ENCODE measurements at places on chromosomes 13 and 19.

GRCh38 chr19:29062475-29063435 is 150.2 kb downstream of the UQCRFS1 start:
- DNase-seq: no peak

DNA sequence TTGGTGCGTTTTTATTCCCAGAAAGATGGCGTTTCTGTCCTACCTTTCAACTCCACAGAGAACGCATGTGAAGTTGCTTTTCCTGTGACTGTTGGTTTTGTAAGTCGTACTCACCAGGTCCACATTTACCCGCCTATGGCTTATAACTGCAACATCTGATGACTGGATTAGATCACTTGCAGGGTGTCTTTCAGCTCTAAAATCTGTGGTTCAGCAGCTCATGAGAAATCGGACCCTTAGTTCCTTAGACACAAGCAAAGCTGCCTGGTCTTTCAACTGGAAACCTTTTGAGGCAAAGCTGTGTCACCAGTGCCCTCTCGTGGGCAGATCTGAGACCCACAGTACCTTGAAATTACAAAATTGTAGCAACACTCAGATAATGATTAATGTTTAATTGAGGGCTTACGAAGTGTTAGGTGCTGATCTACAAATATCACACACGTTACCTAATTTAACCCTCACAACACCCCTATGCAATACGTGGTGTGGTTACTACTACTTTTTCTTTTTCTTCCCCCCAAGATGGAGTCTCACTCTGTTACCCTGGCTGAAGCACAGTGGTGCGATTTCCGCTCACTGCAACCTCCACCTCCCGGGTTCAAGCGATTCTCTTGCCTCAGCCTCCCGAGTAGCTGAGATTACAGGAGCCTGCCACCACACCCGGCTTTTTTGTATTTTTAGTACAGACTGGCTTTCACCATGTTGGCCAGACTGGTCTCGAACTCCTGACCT is 65.4 kb downstream of the RUBCNL start:
- DNase-seq: peak; percentile 57

DNA sequence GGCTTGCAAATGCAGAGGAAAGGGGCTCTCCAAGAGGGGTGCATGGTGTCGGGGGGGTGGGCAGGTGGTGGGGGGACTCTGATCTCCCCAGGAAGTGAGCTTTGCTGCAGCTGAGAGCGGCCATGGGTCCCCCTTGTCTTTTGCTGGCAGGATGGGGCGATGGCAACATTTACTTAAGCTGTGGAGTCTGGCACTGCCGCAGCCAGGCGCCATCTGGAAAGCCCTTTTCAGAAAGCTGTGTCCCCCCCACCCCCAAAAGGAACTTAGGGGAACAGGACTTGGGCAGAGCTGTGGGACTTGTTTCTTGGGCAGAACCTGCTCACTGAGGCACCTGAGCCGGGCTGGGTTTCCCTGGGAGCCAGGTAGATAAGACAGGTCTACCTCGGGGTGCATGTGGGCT is 80.7 kb downstream of the ZNF536 start:
- DNase-seq: no peak

DNA sequence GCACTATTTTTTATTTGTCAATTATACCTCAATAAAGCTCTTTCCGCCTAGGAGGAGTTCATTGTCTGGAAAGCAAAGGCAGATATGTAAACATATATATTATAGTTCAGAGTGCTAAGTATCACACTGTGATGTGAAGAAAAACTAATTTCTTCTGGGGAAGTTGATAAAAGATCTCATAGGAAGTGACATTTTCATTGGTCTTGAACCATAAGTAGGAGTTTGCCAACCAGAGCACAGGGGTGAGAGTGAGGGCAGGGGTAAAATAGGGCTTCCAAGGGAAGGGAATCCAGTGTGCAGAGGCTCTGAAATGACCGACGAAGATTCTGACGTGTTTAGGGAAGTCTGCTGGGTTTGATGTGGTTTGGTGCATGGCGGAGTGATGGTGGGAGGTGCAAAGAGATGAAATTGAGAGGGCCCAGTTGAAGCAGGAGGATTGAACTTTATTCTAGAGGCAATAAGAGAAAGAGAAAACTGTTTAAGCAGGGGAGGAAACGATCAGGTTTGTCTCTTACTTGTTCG is 780 bp upstream of the GTF2F2 start:
- peak; percentile 45 for DNase-seq

GRCh38 chr19:56974556-56975207 is 134.2 kb upstream of the PEG3 start:
- DNase-seq: no peak

DNA sequence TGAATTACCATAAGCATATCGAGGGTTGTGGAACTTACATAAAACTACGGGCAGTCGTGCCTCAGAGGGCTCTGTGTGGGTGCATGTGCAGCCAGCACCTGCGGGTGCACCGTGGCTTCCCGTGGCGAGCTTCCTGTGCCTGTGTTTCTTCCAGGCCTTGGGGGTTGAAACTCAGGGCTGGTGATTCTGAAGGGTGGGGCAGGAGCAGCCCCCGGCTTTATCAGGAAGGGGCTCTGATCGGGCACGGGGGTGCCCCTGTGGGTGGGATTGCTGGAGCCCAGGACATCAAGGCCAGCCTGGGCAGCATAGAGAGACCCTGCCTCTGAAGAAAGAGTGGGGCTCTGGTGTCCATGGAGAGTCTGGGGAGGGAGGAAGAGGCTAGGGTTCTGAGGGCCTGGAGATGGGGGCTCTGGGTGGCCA is 11.1 kb downstream of the ATP4B start:
- no peak for DNase-seq

GRCh38 chr13:53012707-53013106 is 15.9 kb upstream of the OLFM4 start:
- no peak for DNase-seq

DNA sequence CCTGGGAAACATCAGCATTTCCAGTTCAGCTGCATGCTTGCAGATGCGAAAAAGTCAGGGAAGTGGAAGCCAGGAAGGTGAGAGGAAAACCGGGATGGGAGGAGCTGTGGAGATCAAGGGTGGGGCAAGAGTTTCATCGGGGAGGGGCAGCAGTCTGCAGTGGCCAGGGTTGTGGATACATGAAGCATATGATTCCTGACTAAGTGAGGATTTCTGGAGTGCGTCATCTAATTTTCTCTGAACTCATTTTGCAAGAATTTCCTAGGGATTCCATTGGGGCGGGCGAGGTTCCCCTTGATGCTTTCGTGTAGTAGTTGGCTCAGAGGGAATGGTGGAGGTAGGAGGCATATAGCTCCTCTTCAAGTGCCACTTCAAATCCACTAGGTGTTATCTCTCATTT is 344.1 kb upstream of the TMTC4 start:
- no peak for DNase-seq

GRCh38 chr19:10760273-10760944 is 42.5 kb downstream of the DNM2 start:
- peak; percentile 20 for DNase-seq

- DNase-seq: no peak
Measured at GRCh38 chr13:71864094-71864985, 2.7 kb downstream of the DACH1 start.

- DNase-seq: no peak
Measured at GRCh38 chr13:96992633-96993032, 1.6 kb downstream of the OXGR1 start.

GRCh38 chr13:46297361-46297811 is 85.7 kb downstream of the LRRC63 start:
- no peak for DNase-seq

- DNase-seq: no peak
Measured at GRCh38 chr19:1373042-1373533, 10.6 kb upstream of the NDUFS7 start.

GRCh38 chr19:54433697-54434096 is 15.3 kb upstream of the LENG8 start:
- DNase-seq: no peak

GRCh38 chr19:13163609-13164342 is 13.6 kb downstream of the IER2 start:
- no peak for DNase-seq

- DNase-seq: no peak
Measured at GRCh38 chr13:99737481-99738245, 233.9 kb downstream of the ZIC5 start.

- no peak for DNase-seq
Measured at GRCh38 chr13:25881971-25882451, 169.8 kb downstream of the SHISA2 start.

DNA sequence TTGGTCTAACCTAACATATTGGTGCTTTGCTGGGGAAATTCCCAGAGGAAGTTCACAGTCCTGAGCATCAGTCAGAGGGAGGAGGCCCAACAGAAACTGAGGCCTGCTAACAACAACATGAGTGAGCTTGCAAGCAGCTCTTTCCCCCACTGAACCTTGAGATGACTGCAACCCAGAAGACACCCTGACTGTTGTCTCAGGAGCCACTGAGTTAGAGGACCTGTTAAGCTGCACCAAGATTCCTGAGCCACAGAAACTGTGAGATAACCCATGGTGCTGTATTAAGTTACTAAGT is 193.2 kb upstream of the UBL3 start:
- DNase-seq: no peak

GRCh38 chr19:17488593-17489391 is 18.5 kb downstream of the SLC27A1 start:
- DNase-seq: peak; percentile 60

DNA sequence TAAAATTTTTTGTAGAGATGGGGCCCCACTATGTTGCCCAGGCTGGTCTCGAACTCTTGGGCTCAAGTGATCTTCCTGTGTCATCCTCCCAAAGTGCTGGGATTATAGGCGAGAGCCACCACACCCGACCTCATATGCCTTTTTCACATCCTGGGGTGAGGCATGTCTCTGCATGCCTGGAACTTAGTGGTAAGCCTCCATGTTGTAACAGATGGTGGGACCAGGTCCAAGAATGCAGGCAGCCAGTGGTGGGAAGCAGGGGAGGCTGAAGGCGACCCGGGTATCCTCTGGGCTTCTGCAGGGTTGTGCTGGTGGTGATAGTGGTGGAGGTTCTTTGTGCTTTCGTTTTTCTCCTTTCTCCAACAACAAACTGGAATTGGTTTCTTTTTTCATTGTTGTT is 30.1 kb upstream of the CCDC124 start:
- DNase-seq: no peak

DNA sequence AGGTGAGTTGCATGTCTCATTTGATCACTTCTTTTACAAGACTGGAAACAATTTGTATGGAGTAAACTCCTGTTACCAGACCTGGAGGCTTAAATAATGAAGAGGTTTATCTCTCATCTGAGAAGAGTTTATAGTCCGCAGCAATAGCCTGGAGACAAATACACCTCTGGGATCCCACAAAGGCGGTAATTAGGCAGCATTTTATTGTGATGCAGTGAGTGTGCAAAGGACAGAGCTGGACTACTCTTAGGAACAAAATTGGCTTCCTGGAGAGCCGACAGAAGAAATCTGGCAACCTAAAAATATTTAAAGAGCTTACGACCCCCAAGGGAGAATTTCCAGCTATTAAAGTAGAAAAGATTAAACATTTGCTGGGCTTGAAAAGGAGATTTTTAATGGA is 11.8 kb upstream of the KATNAL1 start:
- no peak for DNase-seq

DNA sequence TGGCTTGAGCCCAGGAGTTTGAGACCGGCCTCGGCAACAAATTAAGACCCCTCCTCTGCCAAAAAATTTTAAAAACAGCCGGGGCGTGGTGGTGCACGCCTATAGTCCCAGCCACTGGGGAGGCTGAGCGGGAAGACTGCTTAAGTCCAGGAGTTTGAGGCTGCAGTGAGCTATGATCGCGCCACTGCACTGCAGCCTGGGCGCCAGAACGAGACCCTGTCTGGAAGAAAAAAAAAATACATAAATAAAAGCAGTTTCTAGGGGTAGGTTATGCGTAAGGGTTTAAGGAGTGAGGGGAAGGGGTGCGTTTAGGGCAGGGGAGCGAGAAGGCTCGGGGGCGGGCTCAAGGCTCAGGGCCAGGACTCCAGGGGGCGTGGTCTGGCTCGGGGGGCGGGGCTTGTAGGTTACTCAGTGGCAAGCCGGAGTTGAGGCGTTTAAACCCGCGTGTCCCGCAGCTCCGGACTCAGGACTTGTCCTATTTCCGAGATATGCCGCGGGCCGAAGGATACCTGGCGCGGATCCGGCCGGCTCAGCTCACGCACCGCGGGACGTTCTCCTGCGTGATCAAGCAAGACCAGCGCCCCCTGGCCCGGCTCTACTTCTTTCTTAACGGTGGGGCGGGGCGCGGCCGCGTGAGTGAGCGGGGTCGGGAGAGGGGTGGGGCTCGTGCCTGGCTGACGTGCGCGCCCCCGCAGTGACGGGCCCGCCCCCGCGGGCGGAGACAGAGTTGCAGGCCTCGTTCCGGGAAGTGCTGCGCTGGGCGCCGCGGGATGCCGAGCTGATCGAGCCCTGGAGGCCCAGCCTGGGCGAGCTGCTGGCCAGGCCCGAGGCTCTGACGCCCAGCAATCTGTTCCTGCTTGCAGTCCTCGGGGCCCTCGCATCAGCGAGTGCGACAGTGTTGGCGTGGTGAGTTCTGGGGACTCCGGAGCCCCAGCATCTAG is 10.7 kb downstream of the SPACA6 start:
- peak; percentile 95 for DNase-seq

- no peak for DNase-seq
Measured at GRCh38 chr19:6925386-6925785, 38.0 kb downstream of the ADGRE1 start.

DNA sequence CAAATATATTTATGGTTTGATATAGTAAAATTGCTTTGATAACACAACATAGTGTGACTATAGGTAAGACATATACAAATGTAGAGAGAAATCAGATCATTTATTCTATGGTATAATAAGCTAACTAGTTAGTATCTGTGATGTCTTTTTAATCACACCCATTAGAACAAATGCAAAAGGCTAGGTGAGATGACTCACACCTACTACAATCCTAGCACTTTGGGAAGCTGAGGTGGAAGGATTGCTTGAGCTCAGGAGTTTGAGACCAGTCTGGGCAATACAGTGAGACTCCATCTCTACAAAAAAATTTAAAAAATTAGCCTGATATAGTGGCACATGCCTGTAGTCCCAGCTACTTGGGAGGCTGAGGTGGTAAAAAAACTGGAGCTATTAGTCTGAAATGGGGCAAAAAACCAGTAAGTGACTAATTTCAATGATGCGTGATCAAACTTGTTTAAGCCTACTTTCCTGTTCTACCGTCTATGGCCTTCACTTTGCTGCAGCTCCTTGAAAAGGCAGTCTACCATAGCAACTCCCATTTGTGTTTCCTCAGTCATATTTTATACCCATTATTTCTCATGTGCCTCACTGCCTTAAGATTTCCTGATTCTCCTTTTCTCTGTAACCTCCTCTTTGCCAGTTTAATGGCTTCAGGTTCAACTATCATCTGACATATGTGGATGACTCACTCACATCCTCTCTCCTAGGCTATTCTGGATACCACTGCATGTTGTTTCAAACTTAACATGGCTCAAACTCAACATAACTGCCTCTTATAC is 12.5 kb downstream of the ALG5 start:
- DNase-seq: no peak
